ENCODE measurements at places on chromosomes 1 and 21.

DNA sequence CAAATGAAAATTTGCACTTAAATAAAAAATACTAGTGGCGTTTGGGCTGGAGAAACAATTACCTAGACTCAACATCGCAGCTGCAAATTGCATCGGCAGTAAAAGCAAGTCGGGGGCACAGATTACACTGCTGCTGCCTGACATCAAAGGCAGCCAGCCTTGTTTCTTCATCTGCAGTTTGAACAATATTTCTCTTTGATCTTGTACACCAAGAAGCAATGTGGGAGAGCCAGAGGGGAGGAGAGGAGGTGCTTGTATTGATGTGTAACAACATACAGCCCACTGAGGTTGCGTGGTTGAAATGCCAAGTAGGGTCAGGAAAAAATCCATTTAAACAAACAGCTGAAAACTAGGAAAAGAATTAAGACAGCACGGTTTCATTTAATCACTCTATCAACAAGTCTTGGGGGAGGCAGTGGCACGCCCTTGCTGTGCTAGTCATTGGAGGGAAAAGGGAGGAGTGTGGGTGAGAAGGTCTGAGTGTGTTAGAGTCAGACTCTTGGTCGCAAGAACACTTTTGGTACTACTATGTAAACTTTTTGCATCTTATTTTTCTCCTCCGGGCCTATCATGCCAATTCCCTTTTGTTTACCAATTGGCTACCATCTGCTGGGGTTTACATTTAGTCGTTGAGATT lies 456.5 kb downstream of the OMA1 start:
- no peak for DNase-seq

DNA sequence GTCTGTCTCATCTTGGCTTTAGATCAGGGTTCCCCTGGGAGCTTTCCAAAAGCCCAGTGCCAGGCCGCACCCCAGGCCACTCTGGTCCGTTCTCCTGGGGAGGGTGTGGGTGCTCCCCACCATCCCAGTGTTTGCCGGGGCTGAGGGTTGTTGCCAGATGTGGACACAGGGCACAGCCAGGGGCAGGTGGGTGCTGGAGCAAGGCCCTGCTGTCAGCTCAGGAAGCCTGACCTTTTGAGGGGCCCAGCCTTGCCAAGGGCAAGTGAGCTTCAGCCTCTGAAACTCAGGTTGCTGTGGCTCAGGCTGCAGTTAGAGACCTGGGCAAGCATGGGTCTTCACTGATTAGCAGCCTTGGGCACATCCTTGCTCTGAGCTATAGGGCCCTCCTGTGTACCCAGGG lies 22.8 kb upstream of the ZBTB21 start:
- DNase-seq, result no peak

GRCh38 chr1:18643154-18644012 lies 12.7 kb downstream of the PAX7 start:
- DNase-seq, result no peak

DNA sequence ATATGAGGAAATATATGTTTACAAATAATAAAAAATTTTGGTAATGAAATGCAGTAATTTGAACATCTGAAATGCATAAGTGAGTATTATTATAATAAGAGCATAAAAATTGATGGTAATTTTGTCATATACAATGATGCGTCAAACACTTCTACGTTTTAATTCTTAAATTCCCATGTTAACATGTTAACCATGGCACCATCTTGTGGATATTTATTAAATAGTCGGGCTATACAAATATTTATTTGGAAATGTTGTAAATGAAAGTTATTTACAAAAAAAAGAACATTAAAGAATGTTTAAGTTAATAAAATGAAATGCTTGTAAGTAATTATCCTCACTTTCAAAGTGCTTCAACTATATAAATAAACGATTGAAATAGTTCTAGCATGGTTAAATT lies 57.2 kb upstream of the C1orf185 start:
- DNase-seq, result no peak

GRCh38 chr1:9250411-9251381 lies 16.1 kb downstream of the H6PD start:
- DNase-seq, result no peak

Measured in fibroblast of skin of right quadriceps (primary cell).